T-helper 2 cell treated with Interferon-gamma antibody and Interleukin-4, amounts not matched to agents 5 μg/mL and 100 μg/mL, for 36 hours (primary cell): ENCODE measurements at places on chromosomes 7 and 10.

GRCh38 chr7:116670409-116671015, 1.5 kb upstream of the MET start:
- no peak for DNase-seq

DNA sequence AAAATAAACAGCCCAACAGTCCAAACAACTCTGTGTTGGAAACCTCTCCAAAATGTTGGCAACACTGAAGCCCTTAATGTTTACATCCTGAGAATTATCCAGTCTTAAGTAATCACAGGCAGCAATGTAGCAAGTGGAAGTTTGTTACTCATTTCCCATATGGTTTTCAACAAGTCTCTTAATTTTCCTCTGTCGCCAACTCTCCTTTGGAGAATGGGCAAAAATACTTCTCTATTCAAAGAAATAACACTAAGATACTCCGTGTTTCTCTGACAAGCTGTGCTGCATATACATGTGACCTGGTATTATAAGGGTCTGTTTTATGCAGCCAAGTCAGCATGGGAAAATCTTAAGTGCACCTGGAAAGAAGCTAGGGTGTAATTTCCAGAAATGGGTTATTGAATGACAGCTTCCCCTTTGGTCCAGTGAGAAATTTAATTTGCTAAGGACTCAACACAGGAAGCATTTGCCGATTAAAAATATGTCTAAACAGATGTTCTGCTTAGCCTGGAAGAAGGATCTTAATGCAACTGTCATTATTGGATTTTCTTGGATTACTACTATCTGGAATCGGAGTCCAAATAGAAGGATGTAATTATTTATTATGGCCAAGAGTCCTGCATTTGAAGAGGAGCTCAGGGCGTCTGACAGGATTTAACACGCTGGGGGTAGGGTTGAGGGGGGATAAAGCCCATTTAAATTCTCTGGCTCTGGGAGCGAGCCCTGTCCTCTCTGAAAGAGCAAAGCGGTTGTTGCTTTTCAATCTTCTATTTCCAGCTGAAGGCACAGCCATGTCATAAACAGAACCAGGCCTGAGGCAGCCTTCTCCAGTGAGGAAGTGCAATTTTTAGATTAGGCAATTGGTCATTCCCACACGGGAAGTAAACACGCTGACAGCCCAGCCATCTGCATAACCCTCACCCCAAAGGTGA, 73.1 kb downstream of the TLL2 start:
- DNase-seq = no peak

- no peak for DNase-seq
Measured at GRCh38 chr7:120997882-120998474, 9.5 kb downstream of the CPED1 start.

DNA sequence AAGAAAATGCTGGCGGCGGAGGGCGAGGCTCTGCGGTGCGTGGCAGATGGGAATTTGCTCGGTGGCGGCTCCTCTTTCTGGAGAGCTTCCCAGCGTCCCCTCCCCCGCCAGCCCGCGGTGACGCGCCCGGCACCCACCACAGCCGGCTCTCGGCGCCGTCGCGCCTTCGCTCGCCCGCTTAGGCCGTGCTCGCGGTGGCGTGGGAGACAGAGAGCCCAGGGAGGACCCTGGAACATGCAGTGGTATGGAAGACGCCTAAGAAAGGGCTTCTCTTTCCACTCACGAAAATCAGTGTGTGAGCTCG, 576 bp upstream of the CSGALNACT2 start:
- peak; percentile 27 for DNase-seq

GRCh38 chr10:966466-967235, 21.6 kb upstream of the GTPBP4 start:
- DNase-seq = no peak

DNA sequence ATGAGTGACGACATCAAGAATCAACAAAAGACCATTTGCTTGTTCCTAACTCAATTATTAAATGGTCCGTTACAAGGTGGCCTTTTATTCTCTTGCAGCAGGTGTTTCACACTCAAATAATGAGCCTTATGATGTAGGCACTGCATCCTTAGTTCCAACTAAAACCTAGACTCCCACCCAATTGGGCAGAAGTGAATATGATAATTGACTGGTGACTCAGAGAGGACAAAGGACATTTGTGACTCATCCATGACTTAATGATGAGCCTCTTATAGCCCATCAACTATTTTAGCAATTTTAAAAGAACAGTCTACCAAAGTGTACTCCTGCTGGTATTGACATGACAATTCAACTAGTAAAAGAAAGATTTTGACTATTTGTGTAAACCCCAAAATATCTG, 1027.8 kb upstream of the PHF14 start:
- no peak for DNase-seq

- no peak for DNase-seq
Measured at GRCh38 chr10:5968681-5969453, 8.5 kb downstream of the IL15RA start.

DNA sequence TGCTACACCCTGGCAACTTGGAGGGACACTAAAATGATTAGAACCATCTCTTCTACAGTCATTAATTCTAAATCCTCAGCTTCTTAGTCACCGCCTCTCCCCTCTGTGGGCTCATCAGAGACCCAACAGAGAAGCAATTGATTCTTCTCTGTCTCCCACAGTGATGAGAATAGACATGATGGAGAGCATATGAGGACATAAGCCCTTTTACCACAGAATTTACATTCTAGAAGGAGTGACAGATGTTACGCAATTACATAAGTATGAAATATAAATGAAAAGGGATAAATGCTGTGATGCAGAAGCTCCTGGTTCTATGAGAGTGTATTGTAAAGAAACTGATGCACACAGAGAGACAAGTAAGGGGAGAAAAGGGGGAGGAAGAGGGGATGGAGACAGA, 18.1 kb upstream of the ABCB5 start:
- no peak for DNase-seq

GRCh38 chr10:97718178-97718577, 4.6 kb downstream of the MARVELD1 start:
- no peak for DNase-seq

GRCh38 chr7:155766386-155766785, 45.9 kb downstream of the SHH start:
- DNase-seq = no peak

GRCh38 chr7:129494041-129494440, 8.3 kb upstream of the SMKR1 start:
- peak; percentile 39 for DNase-seq

DNA sequence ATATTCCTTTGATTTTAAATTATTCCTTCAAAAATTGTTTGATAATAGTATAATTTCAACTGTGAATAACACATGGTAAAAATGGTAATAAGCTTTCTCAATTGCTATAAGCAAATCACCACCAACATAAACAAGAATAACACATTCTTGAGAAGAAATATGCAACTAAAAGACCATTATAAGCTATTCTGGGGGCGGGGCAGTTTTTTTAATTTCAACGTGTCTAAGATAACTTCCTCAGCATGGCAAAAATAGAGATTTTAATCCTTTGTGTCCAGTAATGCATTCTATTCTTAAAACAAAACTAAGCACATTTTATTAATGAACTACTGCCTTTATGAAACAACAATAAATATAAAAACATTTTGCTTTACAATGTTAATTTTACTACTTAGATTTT, 1.5 kb downstream of the DNAJC12 start:
- no peak for DNase-seq

DNA sequence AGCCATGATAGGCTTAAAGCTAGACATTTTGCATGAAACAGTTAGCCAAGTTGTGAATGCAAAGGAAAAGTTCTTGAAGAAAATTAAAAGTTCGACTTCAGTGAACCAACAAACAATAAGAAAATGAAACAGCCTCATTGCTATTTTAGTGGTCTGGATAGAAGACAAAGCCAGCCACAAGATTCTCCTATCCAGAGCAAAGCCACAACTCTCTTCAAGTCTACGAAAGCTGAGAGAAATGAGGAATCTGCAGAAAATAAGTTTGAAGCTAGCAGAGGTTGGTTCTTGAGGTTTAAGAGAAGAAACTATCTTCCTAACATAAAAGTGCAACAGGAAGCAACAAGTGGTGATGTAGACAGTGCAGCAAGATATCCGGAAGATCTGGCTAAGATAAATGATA, 271.4 kb upstream of the GRM3 start:
- no peak for DNase-seq

DNA sequence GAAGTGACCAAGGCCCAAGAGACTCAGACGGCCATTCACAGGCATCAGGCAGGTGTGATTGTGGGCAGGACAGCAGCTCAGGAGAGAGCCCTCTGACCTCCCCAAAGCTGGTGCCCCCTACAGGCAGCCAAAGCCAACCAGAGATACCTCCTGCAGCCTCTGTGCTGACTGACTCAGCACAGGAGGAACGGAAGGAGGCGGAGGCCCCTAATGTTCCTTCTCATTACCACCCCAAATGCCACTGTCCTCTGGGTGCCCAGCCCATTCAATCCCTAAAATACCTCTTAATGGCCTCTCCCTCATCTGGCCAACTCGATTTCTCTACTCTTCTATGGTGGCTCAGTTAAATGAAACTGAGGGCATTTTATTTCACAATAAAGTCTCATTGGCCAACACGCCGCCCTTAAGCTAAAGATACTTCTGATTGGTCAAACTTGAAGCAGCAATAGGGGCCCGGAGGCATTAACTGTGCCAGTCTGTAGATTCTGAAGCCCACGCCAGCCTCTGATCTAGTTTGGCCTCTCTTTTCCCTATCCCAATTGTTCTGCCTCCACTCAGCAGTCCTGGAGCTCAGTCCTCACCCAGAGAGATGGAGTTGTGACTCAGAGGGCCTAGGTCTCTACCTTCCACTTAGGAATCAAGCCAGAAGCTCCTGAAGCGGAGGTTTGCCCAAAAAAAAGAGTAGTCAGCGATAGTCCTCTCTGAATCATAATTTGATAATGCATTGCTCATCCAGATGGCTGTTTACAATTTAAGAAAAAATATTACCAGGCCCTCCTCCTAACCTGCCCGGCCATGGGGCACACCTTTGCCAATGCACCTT, 1.2 kb downstream of the CYREN start:
- peak; percentile 58 for DNase-seq

GRCh38 chr10:98030991-98031431, 590 bp upstream of the CRTAC1 start:
- DNase-seq = no peak

- DNase-seq = no peak
Measured at GRCh38 chr7:16634271-16634738, 11.2 kb downstream of the ANKMY2 start.

DNA sequence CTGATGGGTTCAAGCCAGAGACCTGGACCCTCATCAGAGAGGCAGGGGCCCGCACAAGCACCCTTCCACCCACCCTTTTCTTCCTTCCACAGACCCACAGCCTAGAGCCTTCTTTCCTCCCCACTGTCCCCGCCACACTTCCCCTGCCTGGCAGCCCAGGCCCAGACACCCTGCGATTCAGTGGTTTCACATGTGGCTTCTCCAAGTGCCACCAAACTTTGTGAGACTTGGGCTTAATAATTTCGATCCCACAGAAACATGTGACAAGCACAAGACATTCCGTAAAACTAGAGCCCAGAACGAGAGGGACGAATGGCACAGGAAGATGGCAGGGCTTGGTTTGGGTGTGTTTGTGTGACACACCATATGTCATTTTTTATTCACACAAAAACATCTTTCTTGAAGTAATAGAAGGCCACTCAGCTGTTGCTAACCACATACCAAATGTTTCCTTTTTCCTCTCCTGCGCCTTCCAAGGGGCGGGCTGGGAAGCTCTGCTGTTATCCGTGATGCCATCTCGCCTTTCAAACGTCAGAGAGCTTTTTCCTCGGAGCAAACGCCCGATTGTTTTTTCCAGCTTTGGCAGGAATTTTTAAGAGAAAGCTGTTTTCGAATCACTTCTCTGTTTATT, 162.9 kb downstream of the GRK5 start:
- DNase-seq = no peak

DNA sequence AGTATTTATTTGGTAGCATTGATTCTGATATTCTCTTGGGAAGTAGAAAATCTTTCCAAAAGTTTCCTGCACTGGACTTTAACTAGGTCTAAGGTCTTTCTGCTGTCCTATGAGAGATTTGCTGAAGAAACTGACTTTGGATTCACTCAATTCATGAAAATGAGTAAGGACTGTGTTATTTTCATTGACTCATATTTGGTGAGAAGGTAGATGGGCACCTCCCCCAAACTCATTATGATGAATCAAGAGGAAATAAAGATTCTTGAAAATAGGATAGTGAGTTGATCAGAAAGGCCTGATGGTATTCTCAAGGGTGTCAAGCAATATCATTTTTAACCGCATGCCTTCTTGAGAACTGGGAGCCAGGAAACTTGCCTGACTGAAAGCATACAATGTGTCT, 110.3 kb downstream of the RNF133 start:
- DNase-seq = no peak

DNA sequence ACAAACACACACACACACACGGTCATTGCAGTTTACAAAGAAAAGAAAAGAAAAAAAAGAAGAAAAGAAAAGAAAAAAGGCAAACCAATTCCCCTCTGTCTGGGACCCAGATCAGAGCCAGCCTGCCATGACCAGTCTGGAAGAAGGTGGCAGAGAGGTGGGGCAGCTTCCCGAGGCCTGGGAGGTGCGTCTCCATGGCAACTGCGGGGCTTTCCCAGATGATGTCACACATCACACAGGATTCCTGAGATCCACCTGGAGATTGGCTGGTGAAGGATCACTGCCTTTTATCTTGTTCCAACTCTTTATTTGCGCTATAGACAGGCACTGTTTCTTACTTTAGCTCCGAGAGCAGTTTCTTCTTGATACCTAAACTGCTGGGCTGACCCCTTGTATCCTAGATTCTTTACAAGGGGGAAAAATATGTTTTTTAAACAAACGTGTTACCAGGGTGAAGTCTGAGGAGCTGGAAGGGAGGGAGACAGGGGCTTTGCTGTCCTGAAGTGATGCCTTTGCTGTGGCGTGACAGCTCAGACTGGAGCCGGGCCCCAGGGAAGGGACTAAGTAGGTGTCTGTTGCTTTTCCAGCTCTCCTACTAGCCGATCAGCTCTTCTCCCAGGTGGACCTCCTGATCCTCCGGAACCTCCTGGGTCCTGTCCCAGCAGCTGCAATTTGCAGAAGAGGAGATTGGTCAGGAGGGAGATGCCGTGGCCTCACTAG, 298.5 kb downstream of the KLF6 start:
- no peak for DNase-seq
